ENCODE measurements at places on chromosomes 11 and 22.
A peak's percentile ranks its signal among the peaks of the same experiment; 100 is the strongest.

DNA sequence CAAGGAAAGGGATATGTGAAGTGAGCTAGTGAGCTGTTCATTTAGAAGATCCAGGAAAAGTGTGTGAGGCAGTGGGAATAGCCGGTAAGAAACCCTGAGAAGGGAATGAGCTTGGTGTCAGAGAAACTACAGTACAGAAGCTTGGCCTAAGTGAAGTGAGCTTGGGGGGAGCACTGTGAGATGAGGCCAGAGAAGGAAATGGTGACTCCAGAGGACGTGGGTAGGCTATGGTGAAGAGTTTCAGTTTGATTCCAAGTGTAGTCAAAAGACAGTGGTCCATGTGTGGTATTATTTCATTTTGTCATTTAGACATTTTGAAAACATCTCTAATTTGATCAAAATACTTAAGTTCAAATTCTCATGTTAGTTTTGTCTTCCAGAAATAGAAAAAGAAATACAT, 77.2 kb downstream of the GRK3 start:
- DNase-seq = no peak

DNA sequence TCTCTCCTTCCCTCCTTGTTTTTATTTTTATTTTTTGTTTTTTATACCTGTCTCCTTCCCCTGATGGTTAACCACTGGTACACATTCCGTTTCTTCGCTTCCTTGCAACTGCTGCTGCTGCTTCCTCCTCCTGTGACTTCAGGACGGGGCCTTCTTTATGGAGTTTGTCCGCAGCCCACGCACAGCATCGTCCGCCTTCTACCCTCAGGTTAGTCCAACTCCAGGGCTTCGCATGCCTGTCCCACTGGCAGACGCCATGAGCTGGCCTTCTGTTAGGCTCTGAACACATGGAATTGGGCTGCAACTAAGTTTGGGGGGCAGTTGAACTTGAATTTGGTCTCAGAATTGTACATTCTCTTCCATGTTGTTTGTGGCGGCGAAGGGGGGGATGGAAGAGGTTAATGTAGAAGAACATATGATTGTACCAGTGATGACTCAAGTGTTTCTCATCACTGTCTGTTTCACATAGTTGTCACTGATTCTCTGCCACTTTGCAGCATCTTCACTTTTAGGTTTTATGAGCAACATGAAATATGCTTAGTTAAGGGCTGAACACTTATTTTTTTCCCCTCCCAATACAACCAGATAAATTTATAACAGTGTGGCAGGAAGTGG, 83.0 kb upstream of the YWHAH start:
- DNase-seq = no peak

- no peak for DNase-seq
Observed at GRCh38 chr11:66834943-66835342, 8.3 kb upstream of the RCE1 start.

GRCh38 chr11:128643661-128644317, 50.1 kb upstream of the FLI1 start:
- no peak for DNase-seq

- no peak for DNase-seq
Observed at GRCh38 chr22:23190526-23190925, 10.2 kb downstream of the BCR start.

- no peak for DNase-seq
Observed at GRCh38 chr11:44382656-44383240, 72.8 kb upstream of the ALX4 start.

DNA sequence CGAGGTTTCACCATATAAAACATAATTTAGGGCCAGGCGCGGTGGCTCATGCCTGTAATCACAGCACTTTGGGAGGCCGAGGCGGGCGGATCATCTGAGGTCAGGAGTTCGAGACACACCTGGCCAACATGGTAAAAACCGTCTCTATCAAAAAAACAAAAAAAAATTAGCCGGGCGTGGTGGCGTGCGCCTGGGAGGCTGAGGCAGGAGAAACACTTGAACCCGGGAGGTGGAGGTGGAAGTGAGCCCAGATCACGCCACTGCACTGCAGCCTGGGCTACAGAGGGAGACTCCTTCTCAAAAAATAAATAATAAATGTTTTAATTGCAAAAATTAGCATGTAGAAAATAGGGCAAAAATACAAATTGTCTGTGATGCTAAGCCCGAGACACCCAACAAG, 993 bp upstream of the SFI1 start:
- DNase-seq = no peak

DNA sequence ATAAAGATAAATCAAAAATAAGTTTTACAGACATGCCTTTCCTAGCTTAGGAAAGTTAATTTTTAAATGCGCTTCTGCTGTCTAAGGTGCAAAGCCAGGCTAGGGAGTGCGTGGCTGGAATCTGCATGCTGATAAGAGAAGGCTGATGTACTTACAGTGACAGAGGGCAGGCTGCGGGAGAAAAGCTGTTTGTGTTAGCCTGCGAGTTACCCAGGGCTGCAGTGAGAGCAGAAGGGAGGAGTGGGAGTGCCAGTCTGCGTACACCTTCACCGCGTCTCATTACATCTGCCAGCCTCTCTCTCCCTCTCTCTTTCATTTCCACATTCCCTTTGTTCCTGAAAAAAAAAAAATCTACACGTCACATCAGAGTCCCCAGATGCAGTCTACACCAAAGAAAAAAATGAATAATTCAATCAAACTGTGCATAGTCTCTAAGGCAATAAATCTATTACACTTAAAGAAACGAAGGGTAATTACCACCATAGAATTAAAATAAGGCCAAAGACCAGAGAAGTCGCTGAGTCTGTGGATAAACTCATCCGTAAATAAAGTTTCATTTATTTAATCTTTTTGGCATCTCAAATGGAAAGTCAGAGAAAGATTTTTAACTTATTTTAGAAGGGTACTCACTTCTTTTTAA, 126.4 kb upstream of the C11orf58 start:
- DNase-seq = no peak

DNA sequence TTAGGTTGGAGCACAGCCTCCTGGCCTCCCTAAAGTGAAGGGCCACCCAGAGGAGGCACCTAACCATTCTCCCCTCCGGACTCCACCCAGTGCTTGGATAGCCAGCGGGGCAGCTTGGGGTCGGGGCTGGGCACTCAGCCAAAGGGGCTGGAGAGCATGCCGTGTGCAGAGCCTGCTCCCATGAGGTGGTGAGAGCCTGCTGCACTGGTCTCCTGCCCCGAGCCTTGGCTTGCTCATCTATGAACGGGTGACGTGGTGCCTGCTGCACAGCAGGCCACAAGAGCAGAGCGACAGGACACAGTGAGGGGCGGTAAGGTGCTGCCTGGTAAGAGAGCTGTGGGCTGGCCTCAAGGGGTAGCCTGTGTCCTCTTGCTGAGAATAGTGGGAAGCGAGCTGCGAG, 14.0 kb upstream of the CCDC188 start:
- no peak for DNase-seq

DNA sequence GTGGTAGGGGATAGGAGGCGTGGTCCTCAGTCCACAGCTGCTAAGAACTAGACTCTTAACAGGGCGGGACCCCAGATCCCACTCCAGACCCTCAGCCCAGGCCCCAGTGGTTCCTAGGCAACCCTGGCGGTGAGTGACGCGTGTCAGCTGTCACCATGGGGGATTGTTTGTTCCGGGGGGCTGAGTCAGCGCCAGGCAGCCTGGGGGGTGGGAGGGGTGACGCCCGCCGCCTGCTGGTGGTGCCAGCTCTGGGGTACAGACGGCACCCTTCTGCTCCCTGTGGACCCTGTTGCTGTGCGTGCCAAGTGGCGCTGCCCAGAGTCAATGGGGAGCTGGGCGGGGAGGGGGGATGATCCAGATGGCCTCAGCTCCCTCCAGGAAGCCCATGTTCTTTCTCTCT, 2.5 kb downstream of the CNIH2 start:
- no peak for DNase-seq

- DNase-seq = peak; percentile 60
Observed at GRCh38 chr11:114060392-114061047, 1.0 kb downstream of the ZBTB16 start.

DNA sequence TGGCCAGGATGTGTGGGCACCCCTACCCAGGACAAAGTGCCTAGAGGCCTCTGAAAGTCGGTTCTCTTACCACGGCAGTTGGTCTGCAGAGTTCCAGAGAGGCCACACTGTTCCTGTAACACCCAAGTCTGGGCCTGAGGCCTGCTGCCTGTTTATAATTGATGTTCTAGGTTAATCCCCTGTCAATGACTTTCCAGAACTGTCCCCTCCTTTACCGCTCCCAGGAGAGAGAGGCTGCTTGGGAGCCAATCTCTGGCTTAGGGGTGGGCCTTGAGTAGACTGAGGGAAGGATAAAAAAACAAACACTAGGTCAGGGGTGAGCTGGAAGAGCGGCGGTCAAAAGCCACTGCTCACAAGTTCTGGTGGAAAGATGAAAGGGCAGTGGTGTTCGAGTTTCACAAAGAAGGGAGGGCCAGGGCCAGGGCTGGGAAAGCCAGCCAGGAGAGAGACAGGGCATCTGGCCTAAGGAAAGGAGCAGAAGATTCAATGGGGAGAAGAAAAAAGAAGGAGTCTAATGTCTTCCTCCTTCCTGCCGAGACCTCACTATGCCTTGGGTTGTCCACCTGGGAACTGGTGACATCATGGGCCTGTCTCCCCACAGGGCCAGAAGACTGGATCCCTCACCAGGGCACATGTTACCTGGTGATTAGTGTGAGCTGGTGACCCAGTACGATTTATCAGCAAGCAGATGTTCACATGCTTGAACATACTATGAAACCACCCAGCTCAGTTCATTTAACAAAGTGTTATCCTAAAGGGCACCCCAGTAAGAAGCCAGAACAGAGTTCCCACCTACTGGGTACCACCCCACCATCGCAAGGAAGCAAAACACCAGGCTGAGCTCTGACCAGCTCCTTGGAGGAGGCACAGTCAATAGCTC, 50.2 kb downstream of the PC start:
- DNase-seq = no peak

GRCh38 chr11:64614917-64615316, 23.9 kb downstream of the SLC22A12 start:
- no peak for DNase-seq

GRCh38 chr11:3207526-3208189, 11.0 kb downstream of the MRGPRG start:
- DNase-seq = no peak

GRCh38 chr11:3613998-3614741, 27.6 kb downstream of the ART5 start:
- no peak for DNase-seq

DNA sequence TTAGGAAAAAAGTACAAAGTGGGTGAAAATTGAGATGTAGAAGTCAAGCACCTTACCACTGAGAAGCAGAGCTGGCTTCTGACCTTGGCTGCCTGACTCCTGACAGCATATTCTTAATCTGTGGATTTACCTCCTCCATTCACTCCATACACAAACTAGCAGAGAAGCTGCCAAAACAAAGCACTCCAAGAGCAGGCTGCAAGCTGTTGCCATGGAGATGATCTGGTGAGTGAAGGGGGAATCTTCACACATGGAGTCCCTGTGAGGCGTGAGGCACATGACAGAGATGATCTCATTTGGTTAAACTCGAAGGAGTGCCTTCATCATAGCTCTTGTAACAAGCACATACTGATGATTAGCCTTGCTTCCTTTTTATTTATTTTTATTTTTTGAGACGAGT, 16.1 kb downstream of the COMMD9 start:
- DNase-seq = peak; percentile 11

GRCh38 chr11:83219095-83219494, 25.6 kb downstream of the ANKRD42 start:
- no peak for DNase-seq

DNA sequence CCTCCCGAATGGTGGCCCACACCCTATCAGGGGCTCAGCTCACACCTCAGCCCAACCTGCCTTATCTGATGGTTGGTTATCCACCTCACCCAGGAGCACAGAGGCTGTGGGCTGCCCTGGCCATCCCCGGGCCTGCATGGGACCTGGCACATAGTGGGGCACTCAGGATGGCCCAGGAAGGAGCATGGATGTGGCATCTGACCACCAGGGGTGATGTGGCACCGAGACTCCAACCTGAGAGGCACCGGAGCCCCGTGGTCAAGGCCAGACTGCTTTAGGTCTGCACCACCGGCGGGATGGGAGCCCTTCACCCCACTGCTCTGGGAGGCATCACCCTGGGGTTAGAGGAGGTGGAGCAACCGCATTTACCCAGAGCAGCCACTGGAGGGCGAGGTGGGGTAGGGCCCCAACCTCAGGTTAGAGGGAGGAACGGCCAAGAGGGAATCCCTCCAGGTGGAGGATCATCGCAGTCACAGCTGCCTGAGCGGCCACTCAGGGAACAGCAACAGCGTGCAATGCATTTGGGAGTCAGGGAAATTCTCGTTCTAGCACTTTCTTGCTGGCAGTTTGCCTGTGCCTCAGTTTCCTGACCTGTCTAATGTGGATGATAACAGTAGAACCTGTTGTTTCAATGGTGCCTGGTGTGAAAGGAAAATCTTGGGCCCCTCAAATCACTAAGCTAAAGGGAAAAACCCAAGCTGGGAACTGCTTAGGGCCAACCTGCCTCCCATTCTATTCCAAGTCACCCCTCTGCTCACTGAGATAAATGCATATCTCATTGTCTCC, 52.9 kb upstream of the CARS1 start:
- no peak for DNase-seq

GRCh38 chr11:64086258-64087123, 50.8 kb downstream of the FLRT1 start:
- peak; percentile 21 for DNase-seq

- no peak for DNase-seq
Observed at GRCh38 chr11:130606781-130607511, 158.5 kb downstream of the ADAMTS15 start.

GRCh38 chr11:47220401-47220821, 5.6 kb downstream of the DDB2 start:
- DNase-seq = no peak

GRCh38 chr11:126978165-126978564, 22.4 kb downstream of the KIRREL3 start:
- DNase-seq = peak; percentile 77

GRCh38 chr11:58600510-58600909, 21.6 kb downstream of the ZFP91 start:
- DNase-seq = no peak

GRCh38 chr11:118610773-118611432, 3.5 kb downstream of the PHLDB1 start:
- peak; percentile 74 for DNase-seq
